ENCODE measurements at places on chromosomes 3 and 15. TPM values are rescaled to one million over a fixed set of nuclear protein-coding genes. Genes with fewer than 3 reads are reported as not detected.
A peak's percentile ranks its signal among the peaks of the same experiment; 100 is the strongest.

- no peaks in the 10 kb centered on the region for H3K36me3 ChIP-seq
- H3K27ac ChIP-seq = no peak overlapping the region
- DNase-seq = no peak
- no peak overlapping the region for H3K4me3 ChIP-seq
- H3K27me3 ChIP-seq = peaks cover 8% of the 10 kb centered on the region
These were observed 6.7 kb downstream of the CNTN3 start for GRCh38 chr3:74607803-74608202.

Gene LHFPL4
- not detected for total RNA-seq

Gene HESX1
- total RNA-seq = 3.6 TPM

Gene CISH
- 4.2 TPM for total RNA-seq

DNA sequence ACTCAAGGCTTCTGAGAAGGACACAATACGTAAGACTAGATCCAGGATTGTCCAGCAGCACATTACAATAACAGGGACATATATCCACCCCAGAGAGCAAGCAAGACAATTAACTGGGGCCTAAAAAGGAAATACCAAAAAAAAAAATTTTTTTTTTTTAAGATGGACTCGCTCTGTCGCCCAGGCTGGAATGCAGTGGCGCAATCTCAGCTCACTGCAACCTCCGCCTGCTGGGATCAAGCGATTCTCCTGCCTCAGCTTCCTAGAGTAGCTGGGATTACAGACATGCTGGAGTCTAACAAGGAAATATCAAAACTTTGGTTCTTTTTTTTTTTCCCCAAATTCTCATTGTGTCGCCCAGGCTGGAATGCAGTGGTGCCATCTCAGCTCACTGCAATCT, 28.8 kb upstream of the IMPDH2 start:
- DNase-seq = no peak
- no peak overlapping the region for H3K27ac ChIP-seq
- no peak overlapping the region for H3K4me3 ChIP-seq
- peaks cover 28% of the 10 kb centered on the region for H3K36me3 ChIP-seq
- H3K27me3 ChIP-seq = no peaks in the 10 kb centered on the region

Gene PAQR5
- total RNA-seq = not detected

DNA sequence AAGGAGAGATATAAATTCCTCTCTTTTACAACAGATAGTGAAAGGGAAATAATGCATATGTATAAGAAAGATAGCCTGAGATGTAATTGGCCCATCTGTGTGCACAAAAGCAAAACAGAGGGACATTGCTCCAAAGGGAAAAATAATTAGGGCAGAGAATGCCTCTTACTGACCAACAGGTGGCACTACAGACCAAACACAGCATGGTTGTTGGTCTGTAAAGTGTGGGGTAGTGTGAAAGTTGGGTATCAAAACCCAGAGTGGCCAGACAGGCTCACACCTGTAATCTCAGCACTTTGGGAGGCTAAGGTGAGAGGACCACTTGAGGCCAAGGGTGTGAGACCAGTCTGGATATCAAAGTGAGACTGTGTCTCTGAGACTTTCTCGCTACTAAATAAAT, 4.5 kb upstream of the TLNRD1 start:
- H3K36me3 ChIP-seq = no peaks in the 10 kb centered on the region
- no peaks in the 10 kb centered on the region for H3K27me3 ChIP-seq
- no peak for DNase-seq
- H3K4me3 ChIP-seq = no peak overlapping the region
- H3K27ac ChIP-seq = no peak overlapping the region

DNA sequence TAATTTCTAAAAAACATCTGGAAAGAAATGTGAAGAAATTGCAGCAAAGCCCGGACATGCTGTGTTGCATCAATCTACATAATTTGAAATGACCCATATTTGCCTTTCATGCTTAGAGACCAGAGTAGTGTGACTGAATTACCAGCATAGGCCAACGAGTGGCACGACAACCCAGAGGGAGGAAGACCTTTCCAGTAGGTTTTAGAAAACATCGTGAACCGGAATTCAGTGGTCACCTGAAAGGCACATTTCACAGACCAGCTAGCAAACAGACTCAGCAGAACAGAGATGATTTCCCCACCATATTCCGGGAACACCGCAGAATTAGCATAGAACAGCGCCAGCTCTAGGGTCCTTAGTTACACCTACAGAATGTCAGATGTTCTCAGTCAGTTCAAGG, 620.0 kb upstream of the ZNF385D start:
- no peaks in the 10 kb centered on the region for H3K36me3 ChIP-seq
- DNase-seq = no peak
- H3K27ac ChIP-seq = no peak overlapping the region
- no peaks in the 10 kb centered on the region for H3K4me1 ChIP-seq
- H3K27me3 ChIP-seq = peaks cover 10% of the 10 kb centered on the region
- no peak overlapping the region for H3K4me3 ChIP-seq

Gene TRANK1
- total RNA-seq = 26.3 TPM

- peak overlapping the region; percentile 6 for H3K4me3 ChIP-seq
- peak overlapping the region; percentile 79 for H3K27ac ChIP-seq
- H3K36me3 ChIP-seq = no peaks in the 10 kb centered on the region
These were observed 25.5 kb downstream of the RARB start for GRCh38 chr3:25453619-25454004.

DNA sequence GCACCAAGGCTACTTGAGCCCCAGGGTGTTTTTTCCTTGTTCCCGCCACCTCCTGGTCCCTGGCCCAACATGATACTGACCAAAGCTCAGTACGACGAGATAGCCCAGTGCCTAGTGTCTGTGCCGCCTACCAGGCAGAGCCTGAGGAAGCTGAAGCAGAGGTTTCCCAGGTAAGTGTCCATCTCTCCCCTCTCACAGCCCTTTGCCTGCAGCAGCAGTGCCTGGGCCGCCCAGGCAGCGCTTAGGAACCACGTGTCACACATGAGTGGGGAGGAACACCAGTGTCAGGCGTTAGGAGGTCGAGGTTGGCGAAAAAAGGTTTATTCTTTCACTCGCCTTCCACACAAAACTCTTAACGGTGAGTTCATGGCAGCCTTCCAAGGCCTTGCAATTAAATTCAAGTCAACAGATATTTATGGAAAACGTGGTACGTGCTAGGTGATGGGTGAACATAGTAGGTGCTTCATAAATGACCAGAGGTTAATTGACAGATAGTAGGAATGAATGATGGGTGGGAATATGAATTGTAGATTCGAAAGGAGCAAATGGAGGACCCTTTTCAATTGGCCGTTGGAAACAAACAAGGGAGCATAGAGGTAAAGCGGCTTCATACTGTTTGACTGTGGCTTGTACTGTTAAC, 486 bp downstream of the CDIN1 start:
- H3K27ac ChIP-seq = peak overlapping the region; percentile 87
- no peaks in the 10 kb centered on the region for H3K27me3 ChIP-seq
- H3K4me3 ChIP-seq = peak overlapping the region; percentile 61
- DNase-seq = peak; percentile 70
- no peaks in the 10 kb centered on the region for H3K36me3 ChIP-seq

DNA sequence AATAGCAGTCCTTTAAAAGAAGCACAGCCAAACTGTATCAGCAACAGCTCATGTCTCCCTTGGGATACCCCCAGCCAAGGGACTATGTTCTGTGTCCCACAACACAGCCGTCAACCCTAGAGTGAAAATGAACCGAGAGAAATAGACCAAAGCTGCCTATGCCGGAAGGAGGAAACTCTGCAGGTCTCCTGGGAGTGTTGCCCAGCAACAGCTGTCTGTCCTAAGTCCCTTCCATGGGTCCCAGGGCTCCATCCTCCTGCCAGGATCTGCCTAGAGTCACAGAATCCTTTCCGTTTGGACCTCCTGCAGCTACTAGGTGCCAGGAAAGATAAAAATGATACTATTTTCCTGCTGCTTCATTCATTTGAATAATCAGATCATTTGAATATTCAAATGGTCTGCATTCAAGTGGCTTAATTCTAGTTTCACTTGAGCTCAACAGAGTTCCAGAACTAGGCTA, 53.1 kb downstream of the TRANK1 start:
- DNase-seq = no peak
- no peaks in the 10 kb centered on the region for H3K4me1 ChIP-seq
- H3K4me3 ChIP-seq = no peak overlapping the region

DNA sequence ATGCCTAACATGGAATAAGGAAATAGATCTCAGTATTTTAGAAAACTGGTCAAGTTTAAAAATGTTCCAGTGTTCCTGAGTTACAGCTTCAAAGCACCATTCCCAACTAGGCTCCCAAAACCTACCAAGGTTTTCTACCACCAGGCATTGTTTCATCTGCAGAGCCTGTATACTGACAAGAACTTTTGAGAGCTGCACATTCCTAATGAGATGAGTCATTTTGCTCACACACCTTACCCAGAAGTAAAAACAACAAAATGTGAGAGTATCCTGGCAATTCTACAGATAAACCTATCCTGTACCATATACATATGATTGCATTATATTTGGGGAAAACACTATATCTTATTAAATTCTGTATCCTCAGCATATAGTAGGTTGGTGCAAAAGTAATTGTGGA, 90.7 kb downstream of the ATP8B4 start:
- H3K4me1 ChIP-seq = peaks cover 14% of the 10 kb centered on the region
- no peak overlapping the region for H3K27ac ChIP-seq
- no peaks in the 10 kb centered on the region for H3K27me3 ChIP-seq
- H3K36me3 ChIP-seq = no peaks in the 10 kb centered on the region

DNA sequence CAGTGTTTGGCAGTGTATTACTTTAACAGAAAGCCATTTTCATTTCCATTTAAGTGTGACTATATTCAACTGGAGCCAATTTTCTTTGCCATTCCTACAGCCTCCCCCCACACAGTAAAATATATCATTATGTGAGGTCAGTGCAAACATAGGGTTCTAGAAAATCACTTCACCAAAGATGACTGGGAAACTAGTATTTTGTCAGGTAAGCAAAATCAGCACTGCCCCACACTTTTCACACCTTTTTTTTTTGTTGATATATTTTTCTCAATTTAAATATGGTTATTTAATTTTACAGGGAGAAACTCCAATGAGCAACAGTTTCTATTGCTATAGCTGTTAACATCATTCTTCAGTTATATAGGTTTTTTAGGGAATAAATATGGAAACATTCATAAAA, 29.7 kb downstream of the MKRN2OS start:
- H3K4me3 ChIP-seq = no peak overlapping the region
- H3K36me3 ChIP-seq = no peaks in the 10 kb centered on the region
- H3K27me3 ChIP-seq = no peaks in the 10 kb centered on the region
- H3K27ac ChIP-seq = no peak overlapping the region
- DNase-seq = no peak
- H3K4me1 ChIP-seq = no peaks in the 10 kb centered on the region

GRCh38 chr3:122991236-122991985, 36.2 kb downstream of the SEMA5B start:
- peaks cover 3% of the 10 kb centered on the region for H3K4me1 ChIP-seq
- no peaks in the 10 kb centered on the region for H3K36me3 ChIP-seq
- no peak for DNase-seq
- no peak overlapping the region for H3K27ac ChIP-seq

Gene DAPK2
- total RNA-seq = 2.1 TPM

DNA sequence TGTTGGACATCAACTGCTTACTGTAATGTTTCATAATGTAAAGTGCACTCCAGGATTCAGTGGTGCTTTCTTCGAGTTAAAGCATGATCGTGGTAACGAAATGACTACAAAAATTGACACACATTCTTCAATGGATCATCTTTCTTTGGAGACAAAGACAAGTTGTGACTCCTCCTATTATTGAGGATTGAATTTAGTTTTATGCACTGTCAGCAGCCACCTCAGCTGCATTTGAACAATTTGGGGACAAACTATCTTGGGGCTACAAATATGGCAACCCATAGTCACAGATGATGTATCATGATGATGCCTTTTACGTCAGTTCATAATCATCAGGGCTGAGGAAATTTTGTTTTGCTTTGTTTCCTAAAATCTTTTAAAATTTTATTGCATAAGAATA, 140.2 kb upstream of the ICE2 start:
- DNase-seq = no peak
- no peaks in the 10 kb centered on the region for H3K36me3 ChIP-seq
- no peak overlapping the region for H3K27ac ChIP-seq
- no peaks in the 10 kb centered on the region for H3K27me3 ChIP-seq
- H3K4me3 ChIP-seq = no peak overlapping the region

DNA sequence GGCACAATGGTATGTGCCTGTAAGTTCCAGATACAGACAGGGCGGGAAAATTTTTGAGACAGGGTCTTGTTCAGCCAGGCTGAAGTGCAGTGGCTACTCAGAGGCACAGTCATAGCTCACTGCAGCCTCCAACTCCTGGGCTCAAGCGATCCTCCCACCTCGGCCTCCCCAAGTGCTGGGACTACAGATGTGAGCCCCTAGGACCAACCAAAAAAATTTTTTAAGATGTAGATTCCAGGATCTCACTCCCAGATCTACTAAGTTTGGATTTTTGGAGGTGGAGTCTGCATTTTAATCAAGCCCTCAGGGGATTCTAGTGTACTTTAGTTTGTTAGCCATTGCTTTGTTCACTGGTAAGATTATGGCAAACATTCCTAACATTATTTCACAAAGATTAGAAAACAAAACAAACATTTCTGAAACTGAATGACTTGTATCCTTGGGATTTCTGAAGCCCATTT, 2.7 kb downstream of the LIPH start:
- H3K36me3 ChIP-seq = no peaks in the 10 kb centered on the region
- H3K4me3 ChIP-seq = no peak overlapping the region
- no peaks in the 10 kb centered on the region for H3K4me1 ChIP-seq
- DNase-seq = no peak

Gene ISL2
- 2.2 TPM for total RNA-seq

Gene TEX55
- total RNA-seq = not detected

Gene SLC2A2
- not detected for total RNA-seq

Gene TAGLN3
- total RNA-seq = 16.1 TPM

DNA sequence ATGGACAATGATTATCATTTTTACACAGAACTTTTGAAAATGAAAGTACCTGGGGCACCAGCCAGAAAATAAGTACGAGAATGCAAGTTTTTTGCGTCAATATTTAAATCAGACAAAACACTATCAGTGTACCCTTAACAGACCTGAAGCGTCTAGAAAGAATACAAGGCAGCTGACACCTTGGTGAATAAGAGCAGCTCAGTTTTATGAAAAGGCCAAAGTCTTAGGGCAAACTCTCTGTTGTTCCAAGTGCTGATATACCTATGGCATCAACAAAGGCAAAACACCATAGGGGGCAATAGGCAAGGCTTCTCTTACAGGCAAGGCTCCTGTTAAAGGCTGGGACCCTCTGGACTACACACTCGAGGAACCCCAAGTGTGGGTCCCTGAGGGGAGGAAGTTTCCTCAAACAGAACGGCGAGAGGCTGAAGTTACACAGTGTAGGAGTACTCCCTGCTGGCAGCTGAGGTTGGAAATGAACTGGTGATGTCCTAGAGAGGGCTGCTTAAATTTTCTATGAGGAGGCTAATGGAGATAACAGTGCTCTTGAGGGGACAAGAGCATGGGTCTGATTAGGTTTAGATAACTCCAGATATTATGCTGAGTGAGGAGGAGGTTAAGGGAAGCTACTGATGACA, 291.0 kb downstream of the TIGIT start:
- H3K4me3 ChIP-seq = no peak overlapping the region
- H3K36me3 ChIP-seq = no peaks in the 10 kb centered on the region
- no peak overlapping the region for H3K27ac ChIP-seq
- no peak for DNase-seq

DNA sequence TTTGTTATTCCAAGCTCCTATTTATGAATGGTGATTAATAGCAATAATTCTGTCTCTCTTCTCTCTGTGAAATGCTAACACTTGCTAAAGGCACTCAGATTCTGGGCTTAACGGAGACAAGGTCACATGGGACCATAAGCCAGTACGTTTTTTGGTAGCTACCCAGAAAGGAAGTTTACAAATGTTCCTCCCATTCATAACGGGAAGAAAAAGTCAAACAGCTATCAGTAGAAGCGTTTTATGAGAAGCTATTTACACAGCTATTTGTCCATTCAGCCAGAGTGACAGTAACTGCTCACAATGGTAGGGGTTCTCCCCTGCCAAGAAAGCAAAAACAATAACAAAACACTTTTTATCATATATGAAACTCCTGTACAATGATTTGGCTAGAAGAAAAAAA, 51.5 kb downstream of the ZMAT3 start:
- H3K36me3 ChIP-seq = no peaks in the 10 kb centered on the region
- H3K27me3 ChIP-seq = no peaks in the 10 kb centered on the region
- peak overlapping the region; percentile 46 for H3K27ac ChIP-seq
- peaks cover 15% of the 10 kb centered on the region for H3K4me1 ChIP-seq
- no peak overlapping the region for H3K4me3 ChIP-seq
